ENCODE measurements at places on chromosomes 1 and 21.

GRCh38 chr1:159282118-159282517, 20.0 kb upstream of the FCER1A start:
- no peak for DNase-seq

- no peak for DNase-seq
These were observed 35.3 kb downstream of the OLFML2B start for GRCh38 chr1:161988413-161988812.

DNA sequence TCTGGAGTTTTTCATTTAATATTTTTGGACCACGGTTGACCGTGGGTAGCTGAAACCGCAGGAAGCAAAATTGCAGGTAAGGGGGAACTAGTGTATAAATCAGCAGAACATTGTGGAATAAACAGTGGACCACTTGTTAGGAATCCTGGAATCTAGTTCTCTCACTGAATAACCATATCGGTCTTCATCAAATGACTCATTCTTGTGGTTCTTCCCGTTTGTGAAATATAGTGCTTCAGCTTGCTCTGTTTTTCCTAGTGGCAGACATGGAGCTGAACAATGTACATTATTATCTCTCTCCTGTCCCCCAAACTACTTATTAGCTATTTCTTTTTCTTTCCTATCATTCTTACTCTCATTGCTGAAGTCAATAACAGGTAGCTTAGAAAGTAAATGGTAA, 61.9 kb downstream of the HSPA13 start:
- no peak for DNase-seq

DNA sequence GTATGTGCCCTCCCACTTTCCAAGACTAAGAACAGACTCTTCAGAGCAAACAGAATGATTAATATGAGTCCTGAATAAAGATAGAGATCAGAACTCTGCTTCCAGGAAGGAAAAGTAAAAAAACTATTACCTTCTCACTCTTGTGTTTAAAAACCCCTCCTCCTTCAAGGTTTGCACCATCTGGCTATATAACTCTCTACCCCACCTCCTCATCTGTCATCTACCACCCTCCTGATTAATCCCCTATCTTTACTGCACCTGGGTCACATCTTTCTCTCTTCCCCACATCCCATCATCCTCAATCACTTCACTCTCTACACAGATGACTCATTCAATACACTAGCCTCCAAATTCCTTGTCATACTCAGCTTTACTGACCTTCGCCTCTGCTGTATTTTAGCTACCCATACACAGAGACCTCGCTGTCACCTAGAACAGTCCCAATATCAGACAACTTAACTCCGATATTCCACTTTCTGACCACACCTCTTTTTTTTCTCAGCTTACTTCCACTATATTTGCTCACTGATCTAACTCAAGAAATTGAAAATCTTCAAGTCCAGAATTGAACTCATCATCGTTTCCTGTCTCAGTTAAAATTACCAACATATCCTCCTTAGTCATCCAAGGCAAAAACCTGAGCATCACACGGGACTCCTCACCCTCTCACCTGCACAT, 3.7 kb downstream of the SCMH1 start:
- DNase-seq, result no peak

DNA sequence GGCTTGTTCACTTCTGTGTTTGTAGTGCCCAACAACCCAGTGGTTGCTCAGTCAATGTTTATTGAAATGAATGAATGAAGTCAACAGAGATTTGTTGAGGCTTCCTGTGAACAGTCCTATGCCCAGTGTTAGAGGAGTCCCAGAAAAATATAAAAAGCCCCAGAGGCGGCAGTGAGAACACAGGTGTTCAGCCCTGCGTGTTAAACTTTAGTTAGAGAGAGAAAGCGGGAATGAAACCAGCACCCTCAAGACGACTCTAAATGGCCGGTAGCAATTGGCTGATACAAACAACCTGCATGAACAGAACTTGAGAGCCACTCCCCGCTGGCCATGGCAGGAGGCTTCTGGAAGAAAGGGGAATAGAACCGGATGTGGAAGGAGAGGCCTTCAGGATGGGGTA, 22.6 kb downstream of the TMEM51 start:
- DNase-seq, result no peak

- DNase-seq, result no peak
These were observed 125.8 kb downstream of the KAZN start for GRCh38 chr1:14724246-14724645.

GRCh38 chr1:18884419-18884717, 18.0 kb downstream of the ALDH4A1 start:
- DNase-seq, result no peak

- DNase-seq, result no peak
These were observed 37.1 kb downstream of the C21orf91 start for GRCh38 chr21:17782051-17782450.

- DNase-seq, result peak; percentile 65
These were observed 176.5 kb downstream of the PBX1 start for GRCh38 chr1:164735315-164736052.

GRCh38 chr1:113226148-113226547, 153.2 kb downstream of the LRIG2 start:
- DNase-seq, result no peak

- DNase-seq, result no peak
These were observed 21.5 kb downstream of the SPATA45 start for GRCh38 chr1:212825798-212826452.

- no peak for DNase-seq
These were observed 345 bp downstream of the HPCAL4 start for GRCh38 chr1:39690794-39691382.

DNA sequence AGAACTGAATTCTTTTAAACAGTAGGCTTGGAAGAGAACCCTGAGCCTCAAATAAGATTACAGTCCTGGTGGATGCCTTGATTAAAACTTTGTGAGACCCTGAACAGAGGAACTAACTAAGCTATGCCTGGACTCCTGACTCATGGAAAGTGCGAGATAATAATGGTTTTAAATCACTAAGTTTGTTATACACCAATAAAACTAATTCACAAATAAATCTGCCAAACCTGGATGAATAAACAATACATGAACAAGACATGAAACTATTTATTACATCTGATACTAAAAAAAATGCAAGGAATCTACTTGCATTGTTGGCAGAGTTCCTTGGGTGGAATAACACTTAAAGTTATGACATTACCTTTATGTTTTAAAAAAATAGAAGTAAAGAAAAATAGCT, 118.4 kb downstream of the PIGK start:
- DNase-seq, result no peak

- DNase-seq, result no peak
These were observed 12.5 kb upstream of the OLFML2B start for GRCh38 chr1:162036163-162036562.

DNA sequence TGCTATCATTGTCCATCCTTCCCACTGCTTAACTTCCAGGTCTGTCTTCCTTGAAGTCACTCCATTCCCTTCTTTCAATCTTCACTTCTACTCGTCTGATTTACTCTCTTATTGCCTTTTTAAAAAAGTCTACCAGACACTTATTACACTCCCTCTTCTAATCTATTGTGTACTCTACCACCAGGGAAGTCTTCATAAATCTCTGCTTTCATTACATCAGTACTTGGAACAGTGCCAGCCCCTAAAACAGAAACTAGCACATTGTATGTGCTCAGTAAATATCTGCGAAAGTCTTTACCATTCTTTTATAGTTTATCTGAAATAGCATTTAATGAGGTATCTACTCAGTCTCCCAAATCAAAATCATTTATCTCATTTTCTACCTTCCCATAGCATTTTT, 236.4 kb downstream of the USH2A start:
- no peak for DNase-seq

GRCh38 chr1:232922485-232922884, 27.9 kb upstream of the NTPCR start:
- no peak for DNase-seq

DNA sequence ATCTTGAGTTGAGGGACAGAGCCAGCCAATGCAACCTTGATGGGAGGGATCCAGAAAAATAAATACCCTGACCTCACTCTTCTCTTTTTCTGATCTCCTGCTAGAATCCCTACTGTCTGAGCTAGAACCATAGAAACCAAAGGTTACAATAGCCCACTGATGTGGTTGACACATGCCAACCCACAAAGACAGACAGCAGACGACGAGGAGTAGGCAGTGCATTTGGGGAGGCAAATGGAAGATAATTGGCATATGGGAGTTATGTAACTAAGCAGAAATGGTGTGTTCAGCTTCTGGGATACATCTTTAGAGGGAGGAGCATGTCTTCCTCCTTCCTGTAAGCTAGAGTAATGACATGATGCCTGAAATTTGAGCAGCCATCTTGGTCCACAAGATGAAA, 171.7 kb upstream of the FGGY start:
- DNase-seq, result no peak

DNA sequence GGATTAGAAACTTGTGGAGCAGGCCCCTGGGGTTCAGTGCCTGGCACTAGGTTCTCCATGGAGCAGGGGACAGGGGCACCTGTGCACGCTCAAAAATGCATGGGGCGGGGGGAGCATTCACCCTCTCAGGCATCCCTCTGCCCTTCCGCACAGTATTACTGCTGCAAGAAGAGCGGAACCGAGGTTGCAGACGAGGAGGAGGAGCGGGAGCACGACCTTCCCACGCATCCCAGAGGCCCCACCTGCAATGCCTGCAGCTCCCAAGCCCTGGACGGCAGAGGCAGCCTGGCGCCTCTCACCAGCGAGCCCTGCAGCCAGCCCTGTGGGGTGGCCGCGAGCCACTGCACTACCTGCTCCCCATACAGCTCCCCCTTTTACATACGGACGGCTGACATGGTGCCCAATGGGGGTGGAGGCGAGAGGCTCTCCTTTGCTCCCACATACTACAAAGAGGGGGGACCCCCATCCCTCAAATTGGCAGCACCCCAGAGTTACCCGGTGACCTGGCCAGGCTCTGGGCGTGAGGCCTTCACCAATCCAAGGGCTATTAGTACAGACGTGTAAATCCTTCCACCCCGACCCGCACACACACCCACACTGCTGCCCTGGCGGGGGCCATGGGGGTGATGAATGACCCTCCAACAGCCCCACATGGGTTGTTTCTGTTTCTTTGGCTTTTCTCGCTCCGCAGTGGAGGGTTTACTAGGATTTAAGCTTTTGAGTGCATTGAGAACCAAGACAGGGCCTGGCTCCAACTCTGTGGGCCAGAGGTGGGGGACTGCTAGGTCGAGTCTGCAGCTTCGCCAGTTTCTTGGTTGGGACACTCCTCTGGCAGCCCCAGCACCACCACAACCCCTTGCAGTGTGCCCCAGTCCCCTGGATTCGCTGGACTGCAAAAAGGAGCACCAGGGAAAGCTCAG, 63.7 kb downstream of the TOR1AIP2 start:
- no peak for DNase-seq

- DNase-seq, result peak; percentile 50
These were observed 65.9 kb downstream of the NDUFS5 start for GRCh38 chr1:39091845-39092645.

- DNase-seq, result no peak
These were observed 21.8 kb downstream of the ATPAF1 start for GRCh38 chr1:46646331-46646730.

DNA sequence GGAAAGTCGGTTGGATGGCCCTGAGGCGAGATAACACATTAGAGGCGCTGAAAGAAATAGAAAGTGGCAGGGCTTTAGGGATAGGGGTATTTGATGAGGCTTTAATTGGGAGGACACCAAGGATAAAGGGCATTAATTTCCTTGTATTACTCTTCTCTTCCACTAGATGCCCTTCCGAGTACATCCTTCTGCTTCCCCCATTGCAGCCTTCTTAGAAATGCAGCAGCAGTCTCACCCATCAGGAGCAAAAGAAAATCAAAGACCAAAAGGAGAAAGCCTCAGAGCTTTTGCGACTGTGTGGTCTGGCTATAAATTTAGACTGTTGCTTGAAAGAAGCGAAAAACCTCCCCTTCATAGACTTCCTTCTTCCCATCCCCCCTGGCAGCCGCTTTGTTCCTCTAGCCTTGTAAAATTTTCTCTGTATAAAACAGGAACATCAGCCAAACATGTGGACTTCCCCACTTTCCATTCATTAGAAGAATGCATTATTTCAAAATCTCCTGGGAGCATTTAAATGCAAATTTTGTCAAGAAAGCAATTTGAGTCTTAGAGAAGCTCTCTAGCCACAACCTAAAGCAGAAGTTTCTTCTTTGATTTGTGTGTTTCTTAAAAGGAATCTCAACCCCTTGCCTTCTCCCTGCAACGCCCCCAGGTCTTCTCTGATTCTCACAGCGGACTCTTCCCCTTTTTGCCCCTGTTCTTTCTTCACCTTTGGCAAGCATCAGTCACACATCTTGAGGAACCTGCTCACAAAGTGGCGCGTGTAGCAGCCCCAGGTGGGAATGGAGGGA, 76.6 kb downstream of the NDUFS5 start:
- DNase-seq, result peak; percentile 78

DNA sequence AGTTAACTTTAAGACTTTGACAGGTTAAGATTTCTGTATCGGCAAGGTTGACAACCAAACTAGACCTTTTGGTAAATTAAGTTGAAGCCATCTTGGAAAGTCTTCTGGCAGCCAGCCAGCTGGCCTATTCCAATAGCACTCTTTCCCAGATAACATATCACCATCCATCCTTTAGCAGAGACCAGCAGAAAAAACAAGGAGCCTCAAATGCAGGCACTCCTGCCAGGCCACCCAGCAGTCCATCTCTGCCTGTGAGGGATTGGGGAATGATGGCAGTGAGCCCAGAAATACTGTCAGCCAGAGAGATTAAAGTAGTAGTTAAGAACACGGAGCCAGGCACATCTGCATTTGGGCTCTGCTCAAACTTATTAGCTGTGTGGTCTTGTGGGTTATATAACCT, 19.4 kb downstream of the ZBTB40 start:
- no peak for DNase-seq

DNA sequence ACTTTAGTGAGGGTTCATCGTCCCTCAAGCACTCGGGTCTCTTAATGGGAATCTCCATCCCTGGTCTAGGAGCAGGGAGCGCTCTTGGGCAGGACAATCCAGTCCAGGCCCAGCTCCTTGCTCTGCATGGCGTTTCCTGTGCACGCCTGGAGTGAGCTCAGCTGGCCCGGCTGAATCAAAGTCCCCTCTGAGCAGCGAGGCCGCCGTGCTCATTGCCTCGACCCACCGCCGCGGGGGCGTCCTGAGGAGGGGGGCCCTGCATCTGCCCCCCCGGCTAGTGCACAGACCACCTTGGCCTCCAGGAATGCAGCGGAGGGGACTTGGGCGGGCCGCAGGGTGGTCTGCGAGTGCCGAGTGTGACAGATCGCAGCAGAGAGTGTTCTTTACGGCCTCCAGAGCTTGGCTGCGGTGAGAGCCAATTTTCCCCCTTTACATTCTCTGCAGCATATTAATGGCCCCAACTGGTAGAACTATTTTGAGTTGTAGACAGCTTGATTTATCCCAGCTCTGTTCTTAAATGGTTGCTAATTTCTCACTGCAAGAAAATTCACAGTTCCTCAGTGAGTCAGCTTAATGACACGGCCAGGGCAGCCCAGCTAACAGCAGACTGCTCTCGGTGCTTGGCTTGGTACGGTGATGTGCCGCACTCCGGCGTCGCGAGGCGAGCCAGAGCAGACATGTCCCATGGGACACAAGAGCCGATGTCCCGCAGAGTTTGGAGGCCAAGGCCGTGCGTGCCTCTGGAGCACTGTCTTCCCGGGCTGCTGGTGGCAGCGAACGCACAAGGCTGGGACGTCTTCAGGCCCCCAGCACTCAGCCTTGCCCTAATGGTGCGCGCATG, 39.8 kb downstream of the SNAP47 start:
- DNase-seq, result no peak

- DNase-seq, result no peak
These were observed 4.5 kb downstream of the CCDC17 start for GRCh38 chr1:45619149-45619921.

All from midbrain (tissue), 1 donor.